ENCODE measurements at places on chromosomes 16 and 17.

- DNase-seq: no peak
These were observed 2.3 kb upstream of the HERPUD1 start for GRCh38 chr16:56929639-56930038.

GRCh38 chr16:75617121-75617520 lies 6.0 kb downstream of the ADAT1 start:
- no peak for DNase-seq

GRCh38 chr16:66378741-66379570 lies 12.5 kb downstream of the CDH5 start:
- no peak for DNase-seq

DNA sequence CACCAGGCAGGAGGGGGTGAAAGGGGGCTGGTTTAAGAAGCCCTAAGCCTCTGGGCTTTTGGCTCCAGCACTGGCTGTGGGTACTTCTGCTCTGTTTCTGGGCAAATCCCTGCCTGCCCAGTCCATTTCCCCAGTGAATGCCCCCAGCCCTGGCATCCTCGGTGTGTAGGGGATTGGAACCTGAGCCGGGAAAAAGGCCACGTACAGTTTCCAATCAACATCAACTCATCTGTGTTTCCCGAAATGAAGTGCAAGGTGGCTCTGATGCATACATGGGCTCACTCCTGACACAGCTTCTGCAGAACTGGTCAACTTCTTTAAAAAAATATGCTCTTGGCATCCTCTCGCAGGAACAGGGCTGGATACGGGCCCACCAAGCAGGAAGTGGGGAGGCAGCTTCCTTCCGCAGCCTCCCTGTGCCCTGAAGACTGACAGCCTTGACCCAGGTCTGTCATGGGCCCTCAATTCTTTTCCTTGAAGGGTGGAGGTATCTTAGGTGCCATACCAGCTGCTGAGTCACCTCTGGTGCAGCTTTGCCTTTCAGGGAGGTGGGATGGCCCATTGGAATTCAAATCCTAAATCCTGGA lies 73.3 kb downstream of the N4BP1 start:
- no peak for DNase-seq

GRCh38 chr17:63382136-63382535 lies 64.0 kb downstream of the CYB561 start:
- DNase-seq: no peak

DNA sequence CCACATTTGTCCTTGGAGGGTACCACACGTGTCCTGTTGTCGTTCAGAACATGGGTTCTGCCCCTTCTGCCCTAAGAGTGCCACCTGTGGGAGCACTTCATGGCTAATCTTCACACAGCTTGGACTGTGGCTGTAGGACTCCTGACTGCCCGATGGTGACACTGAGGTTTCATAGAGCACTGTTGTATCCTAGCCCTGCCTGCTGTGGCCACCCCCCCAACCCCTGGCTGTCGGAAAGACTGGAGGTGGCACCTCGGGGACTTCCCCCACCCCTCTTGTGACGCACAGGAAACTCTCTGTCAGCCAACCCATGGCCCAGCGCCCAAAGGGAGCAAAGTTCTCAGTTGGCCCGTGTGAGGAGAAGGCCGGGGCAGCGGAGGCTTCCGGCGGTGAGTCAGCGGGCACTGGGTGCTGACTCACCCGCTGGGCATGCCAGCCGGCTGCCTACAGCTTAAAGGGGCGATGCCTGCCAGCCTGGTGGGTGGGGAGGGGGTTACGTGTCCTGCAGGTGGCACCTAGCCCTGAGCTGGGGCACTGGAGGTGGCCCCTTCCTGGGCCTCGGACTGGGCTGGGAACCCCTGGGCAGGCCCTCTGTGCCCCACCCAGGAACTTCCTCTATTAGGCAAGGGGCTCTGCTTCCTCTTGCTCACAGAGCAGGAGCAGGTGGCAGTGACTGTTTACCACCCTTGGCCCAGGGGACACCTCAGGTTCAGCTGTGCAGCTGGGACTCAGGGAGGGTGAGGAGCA lies 3.4 kb downstream of the MAP2K3 start:
- DNase-seq: peak; percentile 63

GRCh38 chr16:81817789-81818567 lies 38.9 kb downstream of the PLCG2 start:
- no peak for DNase-seq

All from caudate nucleus (tissue), 63 donors.